Nucleus accumbens (tissue), 56 donors: ENCODE measurements at places on chromosomes 2 and 18.

DNA sequence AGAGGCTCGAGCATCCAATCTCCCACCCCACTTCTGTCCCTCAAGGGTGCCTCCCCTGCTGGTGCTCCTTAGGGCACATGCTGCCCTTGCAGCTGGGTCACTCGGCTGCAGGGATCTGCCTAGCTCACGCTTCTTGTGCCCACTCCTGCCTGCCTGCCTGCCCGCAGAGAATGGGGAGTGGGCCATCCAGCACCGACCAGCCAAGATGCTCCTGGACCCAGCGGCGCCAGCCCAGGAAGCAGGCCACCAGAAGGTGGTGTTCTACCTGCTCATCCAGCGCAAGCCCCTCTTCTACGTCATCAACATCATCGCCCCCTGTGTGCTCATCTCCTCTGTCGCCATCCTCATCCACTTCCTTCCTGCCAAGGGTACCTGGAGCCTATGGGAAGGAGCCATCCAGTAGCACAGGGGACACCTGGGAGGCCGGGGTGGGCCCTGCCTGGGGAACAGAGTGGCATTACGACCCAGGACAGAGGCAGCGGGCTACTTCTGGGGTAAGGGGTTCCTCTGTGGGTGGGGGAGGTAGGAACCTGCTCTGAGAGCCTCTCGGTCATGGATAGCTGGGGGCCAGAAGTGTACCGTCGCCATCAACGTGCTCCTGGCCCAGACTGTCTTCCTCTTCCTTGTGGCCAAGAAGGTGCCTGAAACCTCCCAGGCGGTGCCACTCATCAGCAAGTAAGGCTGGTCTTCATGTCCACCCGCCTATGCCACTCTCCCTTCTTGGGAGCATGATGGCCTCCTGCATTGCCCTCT, 3.4 kb downstream of the CHRNG start:
- no peak for DNase-seq

- no peak for DNase-seq
These were observed 125.3 kb upstream of the ITGB6 start for GRCh38 chr2:160325418-160325817.

- no peak for DNase-seq
These were observed 144.2 kb downstream of the TPO start for GRCh38 chr2:1557467-1557820.

GRCh38 chr2:56753182-56753581, 569.4 kb downstream of the CCDC85A start:
- no peak for DNase-seq

GRCh38 chr18:49082714-49083688, 132.2 kb upstream of the SMAD7 start:
- no peak for DNase-seq

DNA sequence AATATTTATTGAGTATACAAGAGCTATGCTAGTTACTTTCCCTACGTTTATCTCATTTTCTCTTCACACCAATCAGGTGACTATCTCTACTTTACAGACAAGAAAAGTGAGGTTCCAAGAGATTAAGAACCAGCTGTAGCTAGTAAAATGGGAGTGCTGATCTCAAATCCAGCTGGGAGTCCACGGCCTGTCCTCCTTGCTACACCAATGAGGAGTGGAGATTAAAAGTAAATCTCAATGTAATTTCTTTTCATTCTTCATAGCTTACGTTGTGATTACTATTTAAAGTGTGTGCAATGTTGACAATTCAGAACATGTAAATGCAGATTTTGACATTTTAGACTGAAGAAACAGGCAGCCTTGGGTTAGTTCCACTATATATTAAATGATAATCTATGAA, 53.9 kb upstream of the NRP2 start:
- no peak for DNase-seq

DNA sequence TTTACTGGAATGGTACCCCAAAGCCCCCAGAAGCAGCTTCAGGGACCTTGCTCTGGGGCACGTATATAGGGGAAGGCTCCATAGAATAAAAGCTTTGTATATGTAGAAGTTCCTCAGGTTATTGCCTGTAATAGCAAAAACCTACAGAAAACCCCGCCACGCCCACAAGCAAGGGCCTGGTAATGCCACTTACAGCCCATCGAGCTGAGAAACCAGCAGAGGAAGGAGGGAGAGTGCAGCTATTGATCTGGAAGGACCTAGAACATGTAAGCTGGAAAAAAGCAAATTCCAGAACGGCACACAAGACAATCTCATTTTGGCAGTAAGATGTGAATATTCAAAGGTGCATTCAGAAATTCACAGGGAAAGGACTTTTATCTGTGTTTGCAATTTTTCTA, 15.8 kb downstream of the HS1BP3 start:
- DNase-seq, result no peak

- DNase-seq, result no peak
These were observed 33.9 kb downstream of the PAX3 start for GRCh38 chr2:222264791-222265320.

DNA sequence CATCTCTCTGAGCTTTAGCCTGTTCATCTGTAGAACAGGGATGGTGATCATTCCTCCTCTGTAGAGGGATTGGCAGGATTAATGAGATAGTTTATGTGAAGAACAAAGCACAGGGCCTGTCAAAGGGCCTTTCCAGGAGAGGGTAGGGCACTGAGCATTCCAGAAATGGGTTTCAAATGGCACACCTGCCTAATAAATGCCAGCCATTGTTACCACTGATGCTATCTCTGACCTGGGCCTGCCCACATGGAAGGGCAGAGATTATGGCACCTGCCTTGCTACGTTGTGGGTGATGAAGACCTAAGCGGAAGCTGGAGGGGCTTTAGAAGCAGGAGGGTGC, 31.0 kb upstream of the GMPPA start:
- DNase-seq, result no peak

DNA sequence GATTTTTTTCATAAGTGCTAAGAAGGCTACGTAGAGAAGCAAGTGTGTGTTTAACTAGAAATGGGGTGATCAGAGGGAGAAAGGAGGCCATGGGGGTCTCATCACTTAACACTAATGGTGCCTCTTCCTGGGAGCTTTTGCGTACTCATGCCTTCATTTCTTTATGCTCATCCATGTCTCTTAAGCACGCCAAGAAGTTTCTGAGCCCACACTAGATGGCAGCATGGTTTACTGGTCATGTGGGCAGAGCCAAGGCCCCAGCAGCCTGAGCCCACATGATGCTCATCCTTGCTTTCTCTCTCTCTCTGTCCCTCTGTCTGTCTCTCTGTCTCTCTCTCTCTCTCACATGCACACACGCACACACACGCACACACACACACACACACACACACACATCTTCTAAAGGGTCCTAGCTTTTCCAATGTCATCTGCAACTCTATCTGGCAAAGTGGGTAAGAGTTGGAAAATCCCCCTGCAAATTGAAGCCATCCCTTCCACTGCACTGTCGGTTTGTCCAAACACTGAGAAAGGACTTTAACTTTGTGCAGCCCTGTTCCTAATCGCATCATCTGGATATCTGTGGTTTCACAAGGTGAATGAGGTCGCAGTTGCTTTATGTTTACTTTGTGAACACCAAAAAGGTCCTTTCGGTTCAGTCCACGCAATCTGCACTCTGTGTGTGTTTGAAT, 137.1 kb upstream of the CCDC68 start:
- DNase-seq, result peak; percentile 26

GRCh38 chr2:172462849-172463381, 35.5 kb downstream of the ITGA6 start:
- no peak for DNase-seq

DNA sequence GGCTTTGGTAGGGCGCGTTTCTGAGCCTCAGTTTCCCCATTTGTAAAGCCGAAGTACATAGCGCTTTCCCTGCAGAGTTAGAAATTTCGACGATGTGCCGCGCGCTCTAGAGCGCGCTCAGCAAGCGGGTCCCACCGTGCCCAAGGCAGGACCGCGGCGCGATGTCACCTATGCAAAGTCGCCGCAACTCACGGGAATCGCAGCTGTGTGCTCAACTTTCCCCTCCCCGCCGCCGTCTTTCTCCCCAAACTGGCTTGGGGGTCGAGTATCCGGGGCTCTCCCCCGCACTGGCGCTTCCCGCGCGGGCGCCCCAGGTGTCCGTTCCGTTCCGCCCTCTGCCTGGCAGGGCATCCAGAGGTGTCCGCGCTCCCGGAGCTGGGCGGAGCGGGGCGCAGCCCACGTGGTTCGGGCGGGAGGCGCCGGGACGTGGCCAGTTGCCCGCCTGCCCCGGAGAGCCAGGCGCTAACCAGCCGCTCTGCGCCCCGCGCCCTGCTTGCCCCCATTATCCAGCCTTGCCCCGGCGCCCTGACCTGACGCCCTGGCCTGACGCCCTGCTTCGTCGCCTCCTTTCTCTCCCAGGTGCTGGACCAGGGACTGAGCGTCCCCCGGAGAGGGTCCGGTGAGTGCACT, at the start of gene MLPH:
MLPH (plus strand) TSS at position 433 of the 630 bp plus-strand sequence. CDS start 6,176 bp downstream, outside the sequence.
- DNase-seq, result no peak

- DNase-seq, result no peak
These were observed 15.9 kb upstream of the VPS4B start for GRCh38 chr18:63438181-63438580.

DNA sequence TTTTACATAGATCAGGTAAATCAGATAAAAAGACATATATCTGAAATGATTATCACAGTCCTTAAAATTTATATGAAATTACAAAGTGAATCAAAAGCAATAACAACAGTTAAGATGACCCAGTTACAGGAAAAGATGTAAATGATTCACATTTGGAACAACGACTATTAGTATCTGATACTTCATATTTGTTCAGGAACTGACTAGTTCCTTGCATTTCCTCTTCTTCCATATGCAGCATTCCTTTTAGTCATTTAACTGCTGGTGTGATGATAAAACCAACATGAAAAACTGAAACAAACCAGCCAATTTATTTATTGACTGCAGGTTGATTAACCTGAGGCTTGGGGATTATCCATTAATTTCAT, 75.2 kb downstream of the RBMS1 start:
- DNase-seq, result no peak

DNA sequence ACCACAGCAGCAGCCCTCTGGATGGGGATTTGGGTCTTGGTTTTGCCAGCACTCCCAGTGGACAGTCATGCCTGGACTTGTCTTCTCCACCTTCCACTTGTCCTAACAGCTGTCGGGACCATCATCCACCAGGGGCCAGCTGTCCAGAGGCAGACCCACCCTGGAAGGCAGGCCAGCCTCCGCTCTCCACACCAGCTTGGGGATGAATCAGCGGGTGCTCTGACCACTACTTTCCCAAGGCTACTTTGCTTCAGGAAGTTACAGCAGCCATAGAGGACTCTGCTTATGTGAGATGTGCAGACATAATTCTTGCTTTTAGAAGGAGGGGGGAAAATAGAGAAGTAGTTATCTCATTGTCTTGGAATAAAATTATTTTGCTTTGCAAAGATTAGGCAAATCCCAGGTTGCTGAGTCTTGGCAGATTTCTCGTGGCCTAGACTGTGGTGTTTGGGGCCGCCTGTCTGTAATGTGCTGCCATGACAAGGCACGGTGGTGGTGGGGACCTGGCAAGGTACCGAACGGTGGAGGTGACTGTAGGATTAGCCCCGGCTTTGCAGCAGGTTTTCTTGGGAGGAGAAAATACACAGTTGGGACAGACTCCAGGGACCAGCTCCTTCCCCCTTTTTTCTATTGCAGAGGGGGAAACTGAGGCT, 148.7 kb downstream of the AGAP1 start:
- no peak for DNase-seq

- no peak for DNase-seq
These were observed 70.0 kb upstream of the NDUFV2 start for GRCh38 chr18:9032519-9032918.

- DNase-seq, result no peak
These were observed 135.3 kb downstream of the C1D start for GRCh38 chr2:67927501-67927900.
